ENCODE measurements at places on chromosomes 1 and 21.

DNA sequence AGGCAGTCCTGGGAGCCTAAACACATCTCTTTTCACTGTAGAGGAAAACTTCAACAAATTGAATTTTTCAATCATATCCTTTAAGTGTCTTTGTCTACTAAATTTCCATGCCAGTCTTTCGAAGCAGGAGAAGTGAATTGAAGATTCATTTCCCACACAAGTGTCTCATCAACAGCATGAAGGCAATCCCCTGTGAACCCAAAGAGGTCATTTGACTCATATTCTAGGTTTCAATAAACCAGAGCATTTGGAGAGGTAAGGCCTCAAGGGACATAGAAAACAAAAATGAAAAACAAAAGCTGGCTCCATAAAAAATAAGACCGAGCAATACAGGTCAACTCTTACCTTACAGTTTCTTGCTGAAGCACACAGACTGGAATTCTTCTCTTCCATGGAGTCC lies 94.1 kb upstream of the ATP1B1 start:
- no peak for DNase-seq

GRCh38 chr1:149962736-149963135 lies 26.1 kb upstream of the MTMR11 start:
- no peak for DNase-seq

- peak; percentile 30 for DNase-seq
These were observed 2.7 kb downstream of the SH2D2A start for GRCh38 chr1:156813750-156814570.

DNA sequence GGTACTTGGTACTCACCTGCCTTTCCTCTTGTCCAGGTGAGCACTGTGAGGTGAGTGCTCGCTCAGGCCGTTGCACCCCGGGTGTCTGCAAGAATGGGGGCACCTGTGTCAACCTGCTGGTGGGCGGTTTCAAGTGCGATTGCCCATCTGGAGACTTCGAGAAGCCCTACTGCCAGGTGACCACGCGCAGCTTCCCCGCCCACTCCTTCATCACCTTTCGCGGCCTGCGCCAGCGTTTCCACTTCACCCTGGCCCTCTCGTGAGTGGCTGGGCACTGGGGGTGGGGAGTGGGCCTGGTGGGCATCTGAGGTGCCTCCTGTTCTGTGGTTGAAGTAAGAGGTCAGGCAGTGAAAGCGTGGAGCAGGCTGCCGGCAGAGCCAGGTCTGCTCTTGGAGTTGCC lies 11.7 kb downstream of the CELSR2 start:
- DNase-seq = no peak

- DNase-seq = peak; percentile 58
These were observed 245.4 kb downstream of the KCNJ6 start for GRCh38 chr21:37670883-37671282.

DNA sequence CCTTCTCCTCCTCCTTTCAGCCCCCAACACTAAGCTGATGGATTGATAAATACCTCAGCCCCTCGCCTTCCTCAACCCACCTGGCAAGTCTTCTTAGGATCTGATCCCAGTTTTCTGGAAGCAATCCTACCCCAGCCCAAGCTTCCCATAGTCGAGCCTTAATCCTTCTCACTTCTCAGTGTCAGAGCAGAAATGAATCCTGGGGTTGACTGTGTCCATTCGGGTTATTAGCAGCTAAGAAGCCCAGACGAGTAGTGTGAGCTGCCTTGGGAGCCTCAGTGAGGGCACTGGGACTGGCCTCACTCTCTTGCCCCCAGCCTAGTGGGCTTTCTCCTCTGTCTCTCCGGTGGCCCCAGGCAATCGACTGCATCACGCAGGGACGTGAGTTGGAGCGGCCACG lies 12.4 kb upstream of the PEAR1 start:
- no peak for DNase-seq

GRCh38 chr1:68047659-68048026 lies 2.8 kb downstream of the DIRAS3 start:
- no peak for DNase-seq

GRCh38 chr1:1041092-1041523 lies 21.2 kb downstream of the AGRN start:
- DNase-seq = no peak

DNA sequence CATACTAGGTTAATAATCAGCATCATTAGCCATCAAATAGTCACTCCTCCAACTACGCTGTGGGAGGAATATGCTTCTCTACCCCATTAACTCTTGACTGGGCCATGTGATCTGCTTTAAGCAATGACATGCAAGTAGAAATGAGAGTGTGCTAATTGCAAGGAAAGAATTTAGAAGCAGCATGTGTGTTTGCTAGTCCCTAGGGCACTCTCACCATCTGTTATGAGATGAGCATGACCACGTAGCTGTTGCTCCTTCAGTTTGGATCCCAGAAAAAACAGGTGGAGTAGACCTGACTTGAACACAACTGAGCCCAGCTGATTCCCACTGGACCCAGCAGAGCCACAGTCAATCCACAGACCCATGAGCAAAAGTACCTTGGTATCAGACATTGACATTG lies 19.7 kb upstream of the RGS7 start:
- no peak for DNase-seq

GRCh38 chr1:17363351-17363750 lies 8.6 kb upstream of the PADI6 start:
- DNase-seq = no peak

DNA sequence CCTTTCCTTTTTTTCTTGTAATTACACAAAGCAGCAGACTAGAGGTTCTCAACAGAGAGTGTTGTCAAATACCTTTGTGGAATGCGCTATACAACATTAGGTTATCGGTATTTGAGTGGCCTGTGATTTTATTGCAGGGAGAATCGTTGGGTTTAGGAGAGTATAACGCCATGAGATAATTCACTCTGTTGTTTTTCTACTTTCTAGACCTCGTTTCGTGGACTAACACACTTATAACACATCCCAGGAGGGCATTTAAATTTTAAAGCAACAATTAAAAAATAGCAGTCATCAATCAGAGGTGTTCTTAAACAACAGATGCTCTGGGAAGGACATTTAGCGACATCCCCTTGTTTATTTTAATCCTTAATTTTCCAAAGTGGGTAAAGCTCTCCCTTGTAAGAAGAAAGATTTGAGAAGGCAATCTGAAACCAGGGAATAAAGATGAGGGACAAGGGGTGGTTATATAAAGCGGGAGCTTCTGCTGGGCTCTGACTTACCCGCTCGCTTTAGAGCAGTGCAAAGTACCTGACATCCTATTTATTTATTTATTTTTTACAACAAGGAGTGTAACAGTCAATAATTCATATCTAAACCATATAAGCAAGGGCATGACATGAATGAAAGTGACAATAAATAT lies 4.9 kb downstream of the PBX1 start:
- peak; percentile 36 for DNase-seq

- no peak for DNase-seq
These were observed 512 bp downstream of the FBLIM1 start for GRCh38 chr1:15758953-15759661.

GRCh38 chr1:38587766-38588165 lies 271.8 kb downstream of the RRAGC start:
- no peak for DNase-seq

GRCh38 chr1:193952778-193953374 lies 766.5 kb upstream of the B3GALT2 start:
- DNase-seq = no peak

GRCh38 chr1:28010969-28011368 lies 51.2 kb downstream of the XKR8 start:
- DNase-seq = no peak

- no peak for DNase-seq
These were observed 192.2 kb upstream of the NRIP1 start for GRCh38 chr21:15256996-15257395.

DNA sequence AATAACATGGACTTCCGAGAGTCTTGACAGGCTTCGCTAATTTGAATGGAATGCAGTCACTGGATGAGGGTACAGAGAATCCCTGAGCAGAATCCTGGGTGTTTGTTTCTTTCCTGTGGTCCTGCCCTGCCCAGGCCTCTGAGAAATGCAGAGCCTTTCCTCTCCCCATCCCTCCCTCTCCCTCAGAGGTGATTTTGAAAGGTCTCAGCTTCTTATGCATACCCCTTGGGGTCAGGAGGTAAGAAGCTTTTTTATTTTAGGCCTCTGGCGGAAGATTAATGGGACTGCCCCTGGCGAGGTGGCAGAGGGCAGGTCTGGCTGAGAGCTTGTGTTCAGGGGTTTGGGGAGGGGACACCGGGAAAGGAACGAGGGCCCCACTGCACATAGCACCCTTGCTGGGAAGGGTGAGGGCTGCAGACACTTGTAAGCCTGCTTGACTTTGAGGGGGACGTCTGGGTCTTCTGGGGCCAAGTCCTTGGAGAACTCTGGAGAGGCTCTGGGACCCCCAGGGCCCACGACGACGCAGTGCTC lies 116.5 kb upstream of the SLC45A1 start:
- DNase-seq = peak; percentile 76

- no peak for DNase-seq
These were observed 31.1 kb downstream of the TMEM50A start for GRCh38 chr1:25369241-25369640.

All from renal cortical epithelial cell (primary cell).